Hematopoietic multipotent progenitor cell treated with erythropoietin and hydrocortisone succinate and interleukin-3 and kit ligand, for 6 days (in vitro differentiated cells): ENCODE measurements at places on chromosomes 3 and 15.

DNA sequence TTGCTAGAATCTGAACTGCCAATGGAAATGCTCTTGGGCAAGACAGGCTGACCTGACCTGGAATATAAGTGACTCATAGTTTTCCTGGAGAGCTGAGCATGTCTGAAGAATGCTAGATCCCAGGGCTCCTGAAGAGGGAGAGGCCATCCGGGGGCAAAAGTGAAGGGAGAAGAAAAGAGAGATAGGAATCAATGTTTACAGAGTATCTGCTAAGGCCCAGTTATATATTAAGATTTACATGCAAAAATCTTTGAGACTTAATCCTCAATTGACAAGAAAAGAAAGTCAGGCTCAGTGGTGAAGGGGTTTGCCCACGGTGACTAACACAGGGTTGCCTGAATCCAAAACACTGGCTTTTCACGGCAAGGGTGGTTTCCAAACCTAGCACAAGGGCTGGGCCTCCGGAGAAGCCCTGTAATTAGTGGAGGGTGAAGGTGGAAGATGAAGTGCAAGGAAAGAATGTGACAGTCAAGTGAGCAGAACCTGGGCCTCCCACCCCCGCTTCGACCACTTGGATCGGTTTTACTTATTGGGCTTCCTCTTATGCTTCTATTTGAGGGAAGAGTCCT lies 91.7 kb upstream of the FGF12 start:
- no peak for DNase-seq

GRCh38 chr3:37171144-37171543 lies 3.2 kb downstream of the LRRFIP2 start:
- peak; percentile 93 for DNase-seq

- DNase-seq: no peak
Observed at GRCh38 chr15:69880571-69881301, 217.0 kb downstream of the TLE3 start.

DNA sequence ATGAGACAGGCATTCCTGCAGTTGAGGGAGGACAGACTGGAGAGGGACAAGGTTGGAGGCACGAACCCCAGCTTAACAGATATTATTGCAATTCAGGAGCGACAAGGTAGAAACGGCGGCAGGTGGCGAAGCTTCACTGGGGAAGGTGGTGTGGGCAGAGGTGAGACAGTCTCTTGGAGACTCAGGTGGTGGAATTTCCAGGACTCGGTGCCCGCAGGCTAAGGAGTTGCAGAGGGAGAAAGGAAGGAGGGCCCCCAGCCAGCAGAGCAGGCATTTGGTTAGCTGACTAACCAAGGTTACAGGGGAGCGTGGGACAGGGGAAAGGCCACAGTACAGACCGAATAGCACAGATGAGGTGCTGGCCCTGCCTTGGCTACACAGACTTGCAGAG lies 3.0 kb downstream of the FAM174B start:
- no peak for DNase-seq

DNA sequence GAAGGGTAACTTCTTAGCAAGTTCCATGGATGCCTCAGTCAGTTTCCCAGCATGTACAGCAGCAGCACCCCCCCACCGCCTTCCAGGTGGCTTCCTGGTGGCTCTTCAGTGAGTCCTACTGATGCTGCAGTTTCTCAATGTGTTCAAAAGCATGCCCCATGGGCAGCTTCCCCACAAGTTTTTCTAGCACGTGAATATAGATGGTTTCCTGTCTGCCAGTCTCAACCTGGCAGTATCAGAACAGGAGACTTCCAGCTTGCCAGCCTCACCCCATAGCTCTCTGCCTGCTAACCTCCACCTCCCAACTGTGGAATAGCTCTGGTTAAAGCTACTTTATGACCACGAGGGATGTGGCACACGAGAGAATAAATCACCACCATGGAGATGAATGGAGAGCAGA lies 188.3 kb upstream of the SLCO3A1 start:
- DNase-seq: no peak

GRCh38 chr15:90099868-90100831 lies 2.1 kb downstream of the IDH2 start:
- peak; percentile 92 for DNase-seq

GRCh38 chr3:33119891-33120290 lies 6.1 kb downstream of the CRTAP start:
- no peak for DNase-seq

DNA sequence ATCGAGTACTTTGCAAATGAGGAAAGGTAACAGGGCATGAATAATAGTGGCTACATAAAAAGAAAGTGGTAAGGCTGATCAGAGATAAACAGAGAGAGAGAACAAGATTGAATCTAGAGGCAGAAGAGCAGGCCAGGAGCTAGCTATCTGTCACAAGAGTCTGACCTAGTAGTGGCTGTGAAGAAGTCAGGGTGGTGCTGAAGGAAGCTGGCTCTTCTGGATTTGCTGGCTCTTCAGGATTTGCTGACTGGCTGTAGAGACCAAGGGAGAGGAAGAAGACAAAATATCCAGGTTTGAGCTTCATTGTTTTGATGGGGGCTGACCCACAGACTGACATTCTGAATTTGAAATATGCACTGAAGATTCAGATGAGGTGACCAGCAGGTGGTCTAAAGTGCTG lies 142.3 kb downstream of the SSR3 start:
- no peak for DNase-seq

DNA sequence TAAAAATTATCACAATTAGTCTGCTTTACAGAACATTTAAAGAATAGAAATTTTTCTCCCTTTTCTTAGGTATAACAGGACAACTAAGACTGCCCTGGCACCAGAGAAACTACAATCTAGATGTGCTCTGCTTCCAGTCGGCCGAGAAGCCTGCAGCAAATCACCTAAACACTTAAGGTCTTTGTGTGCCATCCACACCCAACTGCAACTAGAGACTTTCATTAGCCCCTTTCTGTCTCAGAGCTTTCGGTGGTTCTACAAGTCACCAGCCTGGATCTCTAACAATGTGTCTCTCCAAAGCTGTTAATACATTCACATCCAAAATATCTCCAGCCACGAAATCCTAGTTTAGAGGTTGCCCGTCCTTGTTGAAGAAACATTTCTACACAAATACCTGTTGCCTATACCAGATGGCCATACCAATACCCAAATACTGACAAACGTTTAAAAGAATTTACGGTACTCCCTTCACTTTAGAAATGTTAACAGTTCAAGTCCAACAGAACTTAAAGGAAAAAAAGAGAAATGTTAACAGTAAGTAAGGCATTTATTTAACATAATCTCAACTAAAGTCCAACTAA lies 6.7 kb downstream of the PRC1 start:
- DNase-seq: peak; percentile 39

- DNase-seq: no peak
Observed at GRCh38 chr15:60473135-60473534, 5.8 kb downstream of the ICE2 start.

- no peak for DNase-seq
Observed at GRCh38 chr15:82597815-82598214, 49.3 kb downstream of the CPEB1 start.

DNA sequence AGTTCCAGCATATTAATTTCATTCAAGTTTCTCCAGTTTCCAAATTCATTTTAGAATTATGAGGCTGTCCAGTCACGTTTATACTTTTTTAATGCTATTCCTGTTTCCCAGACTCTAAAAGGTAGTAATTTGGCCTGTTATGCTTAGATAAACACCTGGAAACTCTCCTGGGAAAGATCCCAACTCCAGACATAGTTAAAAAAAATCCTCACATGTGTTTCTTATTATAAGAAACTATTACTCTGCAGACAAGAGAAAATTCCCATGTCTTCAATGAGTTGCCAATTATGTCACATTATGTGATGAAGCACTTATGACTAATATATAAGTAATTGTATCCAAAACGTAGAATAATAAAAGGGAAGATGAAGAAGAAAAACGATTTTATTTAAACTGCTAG lies 137.1 kb upstream of the TMC3 start:
- DNase-seq: no peak

DNA sequence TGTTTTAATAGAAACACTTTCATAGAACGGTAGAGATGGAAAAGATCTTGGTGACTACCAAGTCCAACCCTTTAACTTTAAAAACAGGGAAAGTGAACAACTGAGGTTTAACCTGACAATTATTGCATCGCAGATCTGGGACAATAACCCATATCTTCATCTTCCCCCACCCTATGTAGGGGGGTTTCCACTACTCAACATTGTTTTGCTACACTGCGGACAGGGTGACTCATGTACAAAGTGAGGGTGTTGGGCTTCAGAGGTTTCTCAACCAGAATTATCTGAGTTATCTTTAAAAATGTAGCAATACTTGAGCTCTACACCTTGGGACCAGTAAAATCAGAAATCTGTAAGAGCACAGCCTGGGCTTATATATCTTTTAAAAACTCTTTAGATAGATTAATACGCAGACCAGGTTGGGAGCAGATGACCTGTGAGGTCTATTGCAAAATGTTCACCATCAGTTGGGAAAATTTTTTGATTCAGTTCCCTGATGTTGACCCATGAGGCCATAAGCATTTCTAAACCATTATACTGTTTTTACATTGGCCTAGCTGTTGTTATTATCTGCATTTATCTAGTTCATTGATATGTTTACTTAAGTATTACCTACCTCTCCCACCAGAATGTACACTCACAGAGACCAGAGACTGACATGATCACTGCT lies 103.6 kb upstream of the ICE2 start:
- no peak for DNase-seq

DNA sequence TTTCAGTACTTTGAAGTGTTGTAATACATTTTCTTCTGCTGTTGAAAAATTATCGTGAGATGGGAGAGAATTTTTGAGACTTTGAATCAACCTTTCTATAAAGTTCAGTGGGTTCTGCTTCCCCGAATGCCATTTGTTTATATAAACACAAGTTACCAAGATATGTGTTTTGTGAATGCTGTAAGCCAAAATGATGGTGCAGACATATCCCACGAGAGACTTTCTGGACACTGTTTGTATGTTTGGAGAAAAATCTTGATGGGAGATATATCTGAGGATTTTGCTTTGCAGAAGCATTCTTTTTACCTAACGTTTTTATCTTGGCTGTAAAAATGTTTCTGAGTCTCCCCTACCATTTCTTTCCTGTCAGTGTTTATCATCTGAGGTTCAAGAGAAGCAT lies 526.6 kb upstream of the ZNF717 start:
- no peak for DNase-seq

DNA sequence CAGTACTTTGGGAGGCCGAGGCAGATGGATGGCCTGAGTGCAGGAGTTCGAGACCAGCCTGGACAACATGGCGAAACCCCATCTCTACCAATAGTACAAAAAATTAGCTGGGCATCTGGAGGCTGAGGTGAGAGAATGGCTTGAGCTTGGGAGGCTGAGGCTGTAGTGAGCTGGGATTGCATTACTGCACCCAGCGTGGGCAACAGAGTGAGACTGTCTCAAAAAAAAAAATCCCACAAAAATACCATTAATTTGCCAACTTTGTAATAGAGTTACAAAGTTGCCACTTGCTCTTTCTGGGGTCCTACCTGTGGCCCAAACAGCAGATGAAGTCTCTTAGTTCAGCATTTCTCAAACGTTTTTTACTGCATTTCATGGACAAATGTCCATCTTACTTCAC lies 6.0 kb upstream of the TFRC start:
- no peak for DNase-seq

GRCh38 chr15:98774756-98775497 lies 126.6 kb downstream of the IGF1R start:
- no peak for DNase-seq

DNA sequence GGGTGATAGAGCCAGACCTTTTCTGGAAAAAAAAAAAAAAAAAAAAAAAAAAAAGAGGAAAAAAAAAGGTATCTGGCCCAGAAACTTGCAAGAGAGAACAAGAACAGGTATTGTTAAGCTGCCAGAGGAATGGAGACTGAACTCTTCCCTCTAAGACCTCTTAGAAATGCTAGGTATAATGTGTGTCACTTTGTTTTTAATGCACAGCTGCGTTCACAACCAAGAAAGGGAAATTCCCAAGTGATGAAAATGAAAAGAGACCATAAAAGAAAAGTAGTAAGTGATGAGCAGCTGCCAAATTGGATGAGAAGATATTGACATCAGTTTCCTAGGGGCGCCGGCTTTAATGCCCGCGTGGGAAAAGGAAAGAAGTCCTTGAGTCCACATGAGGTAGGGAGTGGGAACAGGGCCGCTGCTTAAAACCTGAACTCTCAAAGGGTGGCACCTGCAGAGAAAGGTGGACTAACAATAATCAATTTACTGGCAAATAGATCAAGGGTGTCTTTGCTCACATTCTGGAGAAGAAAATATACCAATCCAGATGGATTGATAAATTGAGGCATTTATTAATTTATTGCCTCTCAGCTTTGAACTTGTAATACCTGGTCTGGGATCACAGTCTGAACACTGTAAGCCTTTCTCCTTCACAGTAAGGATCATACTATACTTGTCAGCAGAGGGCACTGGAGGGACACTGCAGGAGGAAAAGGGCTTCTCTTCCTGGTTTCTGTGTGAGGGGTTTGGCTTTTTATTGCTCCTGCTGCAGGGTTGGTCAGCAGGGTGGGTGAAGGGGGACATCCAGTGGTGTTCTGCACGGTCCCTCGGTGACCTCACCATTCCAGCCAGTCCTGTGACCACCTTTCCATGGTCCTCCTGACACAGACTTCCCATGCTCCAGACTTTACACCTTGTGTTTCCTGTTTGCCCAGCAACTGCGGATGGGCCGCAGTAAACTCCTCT lies 131.6 kb downstream of the AQP9 start:
- DNase-seq: peak; percentile 79

GRCh38 chr3:177186306-177186705 lies 11.0 kb downstream of the TBL1XR1 start:
- no peak for DNase-seq

DNA sequence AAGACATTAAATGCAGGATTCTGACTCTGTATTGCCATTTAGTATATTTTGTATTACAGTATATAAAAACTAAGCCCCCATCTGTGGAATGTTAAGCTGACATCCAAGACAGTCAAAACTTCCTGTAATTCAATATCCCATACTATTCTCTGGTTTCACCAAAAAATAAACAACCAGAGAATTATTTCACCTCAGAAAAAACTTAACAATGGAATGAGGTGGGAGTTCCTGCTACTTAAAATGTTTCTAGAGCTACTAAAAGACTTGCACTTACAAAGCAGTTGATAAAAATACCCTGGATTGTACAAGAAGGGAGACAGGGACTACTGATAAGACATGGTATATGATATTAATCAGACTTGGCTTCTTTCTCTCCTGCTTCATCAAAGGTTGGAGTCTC lies 8.3 kb downstream of the ARL13B start:
- no peak for DNase-seq

GRCh38 chr3:123696808-123697207 lies 112.0 kb upstream of the HACD2 start:
- no peak for DNase-seq

GRCh38 chr3:41960826-41961750 lies 815 bp downstream of the ULK4 start:
- DNase-seq: peak; percentile 76

- no peak for DNase-seq
Observed at GRCh38 chr15:58793862-58794261, 22.8 kb downstream of the MINDY2 start.

GRCh38 chr15:45203182-45203581 lies 15.4 kb upstream of the SHF start:
- DNase-seq: no peak

GRCh38 chr3:127970966-127971592 lies 56.0 kb downstream of the KBTBD12 start:
- DNase-seq: peak; percentile 85
